Chondrocyte (in vitro differentiated cells): ENCODE measurements at places on chromosomes 3 and 15. TPM values are rescaled to one million over a fixed set of nuclear protein-coding genes. Genes with fewer than 3 reads are reported as not detected.

DNA sequence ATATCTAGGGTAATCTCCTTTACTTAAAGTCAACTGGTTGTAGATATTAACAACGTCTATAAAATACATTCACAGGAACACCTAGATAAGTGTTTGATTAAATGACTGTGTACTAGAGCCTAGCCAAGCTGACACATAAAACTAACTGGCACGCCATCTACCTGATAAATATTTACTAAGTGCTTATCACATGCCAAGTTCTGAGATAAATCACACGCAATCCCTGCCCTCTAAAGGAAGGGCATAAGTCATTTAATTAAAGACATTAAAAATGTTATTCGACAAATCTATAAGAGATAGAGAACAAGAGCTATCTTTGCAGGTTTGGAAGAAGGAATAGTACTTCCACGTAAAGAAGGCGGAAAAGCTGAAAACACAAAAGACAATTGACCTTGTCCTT, 11.1 kb upstream of the MB21D2 start:
- H3K4me1 ChIP-seq: no peaks in the 10 kb centered on the region
- no peak overlapping the region for H3K4me3 ChIP-seq
- no peaks in the 10 kb centered on the region for H3K27me3 ChIP-seq
- no peaks in the 10 kb centered on the region for H3K36me3 ChIP-seq
- H3K27ac ChIP-seq: no peak overlapping the region

Gene MUC20
- 2.2 to 8.4 TPM (median 3.0 TPM) in 3 replicates for total RNA-seq

Gene BLM
- 2.3 to 4.1 TPM (median 3.5 TPM) in 3 replicates for total RNA-seq

GRCh38 chr3:88410259-88410658, 260.5 kb downstream of the C3orf38 start:
- no peaks in the 10 kb centered on the region for H3K36me3 ChIP-seq
- no peak for DNase-seq
- H3K4me3 ChIP-seq: no peak overlapping the region
- peaks cover 4% of the 10 kb centered on the region for H3K27me3 ChIP-seq
